ENCODE measurements at places on chromosomes 7 and 10.
A peak's percentile ranks its signal among the peaks of the same experiment; 100 is the strongest.

- no peak for DNase-seq
Observed at GRCh38 chr7:157441023-157441399, 104.2 kb downstream of the DNAJB6 start.

GRCh38 chr10:63917363-63917762 is 396.2 kb downstream of the REEP3 start:
- DNase-seq, result no peak

DNA sequence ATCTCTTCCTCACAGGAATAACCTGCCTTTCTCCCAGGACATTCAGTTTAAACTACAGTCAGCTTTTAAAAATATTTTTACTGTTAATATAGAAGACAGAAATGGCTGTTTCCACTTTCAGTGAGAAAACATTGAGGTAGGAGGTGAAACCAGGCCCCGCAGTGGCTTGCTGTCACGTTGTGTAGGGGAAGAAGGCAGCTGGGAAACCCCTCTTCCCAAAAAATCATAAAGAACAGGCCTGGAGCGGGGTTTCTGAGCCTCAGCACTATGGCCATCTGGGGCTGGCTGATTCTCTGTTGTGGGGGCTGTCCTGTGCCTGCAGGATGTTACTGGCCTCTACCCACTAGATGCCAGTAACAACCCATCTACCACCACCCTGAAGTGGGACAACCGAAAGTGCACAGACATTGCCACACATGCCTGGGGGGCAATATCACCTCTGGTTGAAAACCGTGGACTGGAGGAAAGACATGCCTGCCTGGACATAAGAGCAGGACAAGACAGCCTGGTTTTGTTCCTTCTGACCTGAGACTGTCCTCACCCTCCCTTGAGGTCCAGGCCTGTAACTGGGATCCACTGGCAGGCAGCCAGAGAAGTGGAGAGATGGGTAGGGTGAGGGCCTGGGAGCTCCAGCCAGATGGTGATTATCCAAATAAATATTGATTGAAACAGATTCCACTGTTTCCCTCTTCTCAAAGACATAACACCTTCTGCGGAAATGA is 43.9 kb downstream of the KCNH2 start:
- DNase-seq, result no peak

GRCh38 chr10:5622186-5622960 is 44.0 kb downstream of the ASB13 start:
- no peak for DNase-seq

- peak; percentile 54 for DNase-seq
Observed at GRCh38 chr10:117167789-117168674, 29.3 kb upstream of the KCNK18 start.

Measured in mucosa of gallbladder (tissue), 1 donor.